Activated T-cell treated with anti-CD3 and anti-CD28 coated beads for 1 hour (primary cell): ENCODE measurements at places on chromosomes 11 and 22.

GRCh38 chr22:24512043-24512442 lies 16.9 kb downstream of the UPB1 start:
- no peak for DNase-seq

DNA sequence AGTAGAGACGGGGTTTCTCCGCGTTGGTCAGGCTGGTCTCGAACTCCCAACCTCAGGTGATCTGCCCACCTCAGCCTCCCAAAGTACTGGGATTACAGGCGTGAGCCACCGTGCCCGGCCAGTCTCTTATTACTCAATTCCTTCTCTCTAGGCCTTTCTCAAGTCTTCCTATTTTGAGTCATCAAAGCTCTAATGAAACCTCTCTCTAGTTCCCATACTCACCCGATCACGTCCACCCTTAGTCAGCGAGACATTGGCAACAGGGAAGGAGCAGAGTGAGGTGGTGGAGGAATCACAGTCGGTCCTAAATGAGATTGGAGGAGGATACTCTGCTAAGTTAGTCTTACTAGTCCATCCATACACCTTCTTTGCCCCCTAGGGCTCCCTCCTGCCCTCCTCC lies 5.0 kb downstream of the BSCL2 start:
- DNase-seq = no peak

DNA sequence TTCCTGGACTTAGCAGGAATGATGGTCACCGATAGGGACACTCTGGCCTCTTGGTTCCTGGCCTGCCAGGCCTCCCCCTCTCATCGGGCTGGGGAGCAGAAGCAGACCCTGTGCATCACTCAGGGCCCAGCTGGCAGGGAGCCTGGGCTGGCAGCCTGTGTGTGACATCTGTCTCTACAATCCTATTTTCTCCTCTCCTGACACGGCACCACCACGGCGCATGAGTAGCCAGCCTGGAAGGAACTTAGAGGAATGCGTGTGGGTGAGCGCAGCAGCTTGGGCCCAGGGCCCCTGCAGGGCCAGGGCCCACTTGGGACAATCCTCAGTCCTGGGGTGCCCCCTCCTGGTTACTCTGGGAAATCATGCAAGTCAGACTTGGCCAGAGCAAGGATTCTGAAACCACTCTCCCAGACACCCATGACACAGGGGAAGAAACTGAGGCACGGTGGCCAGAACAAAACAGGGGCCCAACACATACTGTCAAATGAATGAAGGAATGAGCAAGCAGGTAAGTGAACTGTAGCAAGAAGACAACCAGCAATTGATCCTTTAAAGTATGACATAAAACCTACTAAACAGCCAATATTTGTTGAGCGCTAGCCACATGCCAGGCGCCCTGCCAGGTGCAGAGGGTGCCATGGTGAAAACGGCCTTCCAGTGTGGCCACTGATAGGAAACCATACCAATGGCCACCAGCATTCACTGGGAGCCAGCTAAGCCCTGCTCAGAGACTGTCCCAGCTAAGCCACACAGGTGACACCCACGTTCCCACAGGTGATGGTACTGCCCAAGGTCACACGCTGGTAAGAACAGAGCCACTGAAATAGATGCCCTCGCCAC lies 13.3 kb downstream of the RSPH14 start:
- DNase-seq = peak; percentile 73

DNA sequence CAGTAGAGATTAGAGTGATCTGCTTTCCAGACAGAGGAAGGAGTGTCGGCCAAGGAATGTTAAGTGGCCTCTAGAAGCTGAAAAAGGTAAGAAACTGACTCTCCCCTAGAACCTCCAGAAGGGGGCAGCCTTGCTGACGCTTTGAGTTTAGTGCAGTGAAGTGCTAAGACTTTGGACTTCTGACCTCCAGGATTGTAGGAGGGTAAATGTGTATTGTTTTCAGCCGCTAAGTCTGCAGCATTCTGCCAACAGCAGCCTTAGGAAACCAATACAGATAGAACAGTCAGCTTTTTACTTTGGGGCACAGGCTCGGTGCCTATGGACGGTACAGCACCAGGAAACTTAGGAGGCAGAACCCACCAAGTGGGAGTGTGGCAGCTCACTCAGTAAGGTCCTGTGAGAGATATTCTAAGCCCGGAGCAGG lies 3.6 kb upstream of the TBC1D22A start:
- DNase-seq = peak; percentile 38

DNA sequence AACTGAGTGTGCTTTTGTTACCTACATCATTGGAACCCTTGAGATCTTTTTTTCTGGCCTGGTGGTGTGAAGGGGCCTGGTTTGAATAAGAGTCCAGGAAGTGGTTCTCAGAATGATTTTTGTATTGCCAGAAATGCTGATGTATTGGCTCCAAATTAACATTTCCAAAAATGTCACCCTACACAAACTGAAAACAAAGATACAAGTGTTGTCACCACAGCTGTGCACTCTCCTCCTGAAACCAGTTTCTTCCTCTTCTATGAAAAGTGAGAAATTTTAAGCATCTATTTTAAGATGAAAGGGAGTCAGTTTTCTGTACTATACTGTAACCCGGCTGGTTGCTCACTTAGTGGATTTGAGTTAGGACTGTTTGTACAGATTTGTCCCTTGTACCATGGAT lies 218.8 kb downstream of the PGR start:
- no peak for DNase-seq

- DNase-seq = no peak
Measured at GRCh38 chr11:16252373-16252772, 104.0 kb downstream of the SOX6 start.

DNA sequence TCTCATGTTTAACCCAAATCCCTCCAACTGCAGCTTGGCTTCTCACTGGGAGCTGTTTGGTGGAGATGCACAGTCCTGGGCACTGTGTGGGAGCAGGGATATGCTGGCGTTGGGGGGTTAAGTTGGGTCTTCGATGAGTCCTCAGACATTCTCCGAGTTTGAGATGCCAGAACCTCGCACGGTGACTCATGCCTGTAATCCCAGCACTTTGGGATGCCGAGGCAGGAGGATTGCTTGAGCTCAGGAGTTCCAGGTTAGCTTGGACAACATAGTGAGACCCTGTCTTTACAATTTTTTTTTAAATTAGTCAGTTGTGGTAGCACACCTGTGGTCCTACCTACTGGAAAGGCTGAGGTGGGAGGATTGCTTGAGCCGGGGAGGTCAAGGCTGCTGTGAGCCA lies 20.7 kb downstream of the POU2F3 start:
- no peak for DNase-seq

DNA sequence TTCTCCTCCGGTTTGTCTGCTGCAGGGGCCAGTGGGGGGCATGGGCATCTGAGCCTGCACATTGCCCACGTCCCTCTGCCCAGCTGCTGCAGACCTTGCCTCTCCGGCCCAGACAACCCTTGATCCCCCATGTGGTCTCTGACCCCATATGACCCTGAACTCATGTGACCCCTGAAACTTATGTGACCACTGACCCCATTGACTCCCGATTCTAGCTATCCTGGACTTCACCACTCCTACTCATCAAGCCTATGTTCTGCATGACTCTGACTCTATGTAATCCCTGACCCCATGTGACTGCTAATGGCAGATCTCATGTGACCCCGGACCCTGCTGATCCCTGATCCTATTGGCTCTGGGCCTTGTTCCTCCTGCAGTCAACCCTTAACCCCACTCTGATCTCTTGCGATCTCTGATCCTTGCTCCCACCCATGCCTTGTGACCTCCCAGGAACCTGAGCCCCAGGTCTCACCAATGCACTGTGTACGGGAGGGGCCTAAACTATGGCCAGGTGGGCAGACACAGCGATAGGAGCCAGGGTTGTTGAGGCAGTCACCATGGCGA lies 5.7 kb downstream of the LTBP3 start:
- DNase-seq = no peak

GRCh38 chr11:2666401-2666741 lies 33.4 kb downstream of the KCNQ1OT1 start:
- no peak for DNase-seq

DNA sequence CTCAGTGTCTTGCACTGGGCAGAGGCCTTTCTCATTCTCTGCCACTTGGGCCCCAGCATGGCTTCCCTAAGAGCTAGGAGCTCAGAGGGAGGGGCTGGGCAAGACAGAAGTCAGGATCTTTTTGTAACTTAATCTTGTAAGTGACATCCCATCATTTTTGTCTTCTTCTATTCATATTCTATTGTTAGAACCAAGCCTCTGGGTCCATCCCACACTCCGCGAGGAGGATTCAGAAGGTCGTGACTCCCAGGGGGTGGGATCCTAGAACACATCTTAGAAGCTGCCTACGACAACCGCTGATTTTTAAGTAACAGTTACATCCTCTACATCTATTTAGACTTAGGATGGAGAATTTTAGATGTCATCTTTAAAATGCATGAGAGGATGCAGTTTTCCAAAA lies 1.5 kb upstream of the IL17RA start:
- DNase-seq = no peak

DNA sequence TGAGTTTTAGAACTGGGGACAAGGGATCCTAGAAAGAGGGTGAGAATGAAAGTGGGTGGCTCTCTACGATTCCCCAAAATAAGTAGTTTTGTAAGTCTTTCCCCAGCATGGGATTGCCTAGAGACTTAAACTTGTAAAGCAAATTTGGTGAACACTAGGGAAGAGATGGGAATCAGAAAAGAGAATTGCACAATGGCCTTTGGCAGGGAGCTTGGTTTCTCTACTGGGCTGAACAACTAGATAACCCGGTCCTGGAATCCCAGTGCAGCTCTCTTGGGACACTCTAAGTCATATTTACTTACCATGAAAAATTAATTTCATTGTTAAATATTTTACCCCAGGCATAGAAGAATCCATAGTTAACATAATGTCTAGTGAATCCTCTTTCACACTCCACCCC lies 16.5 kb upstream of the USP18 start:
- no peak for DNase-seq

- DNase-seq = peak; percentile 83
Measured at GRCh38 chr11:406796-407650, 7.8 kb downstream of the SIGIRR start.

DNA sequence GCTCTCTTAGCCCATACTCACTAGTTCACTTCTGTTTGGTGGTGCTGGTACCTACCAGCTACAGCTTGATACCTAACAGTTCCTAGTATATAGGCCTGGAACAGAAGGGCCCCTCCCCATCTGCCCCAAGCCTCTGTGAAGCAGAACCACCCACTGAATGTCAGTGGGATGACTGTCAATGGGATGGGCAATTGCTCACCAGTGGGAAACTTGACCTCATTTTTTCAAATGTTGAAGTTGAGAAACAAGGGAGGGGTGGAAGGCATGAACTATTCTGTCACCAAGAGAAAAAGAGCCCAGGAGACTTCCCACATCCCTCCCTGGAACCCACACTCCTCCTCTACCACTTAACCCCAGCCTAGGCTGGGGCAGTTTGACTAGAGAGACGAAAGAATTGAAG lies at the start of gene NLRP10:
NLRP10 (minus strand) TSS at position 62 of the 400 bp plus-strand sequence. CDS start 1,952 bp downstream, outside the sequence.
- no peak for DNase-seq

- no peak for DNase-seq
Measured at GRCh38 chr11:98040061-98040808, 980.5 kb upstream of the CNTN5 start.

DNA sequence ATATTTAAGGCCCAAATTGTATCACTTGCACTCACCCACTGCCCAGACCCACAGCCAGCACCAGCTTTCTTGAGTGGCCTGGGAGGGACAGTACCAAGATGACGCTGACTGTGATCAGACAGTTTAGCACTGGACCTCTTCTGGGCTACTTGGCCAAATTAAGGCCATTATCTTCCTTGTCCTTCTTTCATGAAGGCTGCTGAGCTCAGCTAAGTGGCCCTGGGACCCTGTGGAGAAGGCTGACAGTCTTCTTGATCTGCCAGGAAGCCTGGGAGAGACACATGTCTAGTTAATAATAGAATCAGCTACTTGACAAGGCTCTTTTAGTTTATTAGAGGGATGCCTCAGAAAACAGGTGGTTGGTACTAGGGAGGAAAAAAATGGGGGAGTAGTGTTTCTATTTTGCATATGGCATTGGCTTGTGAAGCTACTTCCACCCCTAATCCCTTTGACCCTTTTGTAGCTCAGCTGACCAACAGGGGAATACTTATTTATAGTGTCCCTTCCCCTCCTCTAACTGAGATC lies 127.9 kb upstream of the NTM start:
- no peak for DNase-seq

- DNase-seq = no peak
Measured at GRCh38 chr11:63918507-63919191, 1.7 kb upstream of the RCOR2 start.
